ENCODE measurements at places on chromosomes 1 and 21.

DNA sequence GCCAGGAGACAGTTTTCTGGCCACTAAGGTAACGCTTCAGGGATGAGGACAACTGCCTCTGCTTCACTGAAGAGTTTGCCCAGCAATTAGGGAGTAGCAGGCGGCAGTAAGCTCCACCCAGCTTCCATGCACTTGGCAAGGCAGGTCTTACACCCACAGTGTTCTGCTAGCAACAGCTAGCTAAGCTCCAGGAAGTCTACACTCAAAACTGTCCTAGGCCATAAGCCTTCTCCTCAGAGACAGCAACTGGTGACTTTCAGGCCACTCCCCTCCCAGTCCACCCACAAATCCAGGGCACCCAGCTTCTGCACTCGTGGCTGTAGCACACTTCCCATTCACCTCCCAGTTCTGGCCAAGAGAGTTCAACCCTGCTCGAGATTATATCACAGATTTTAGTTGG, 47.3 kb downstream of the KMO start:
- no peak overlapping the region for H3K4me3 ChIP-seq
- H3K27me3 ChIP-seq: no peaks in the 10 kb centered on the region
- no peak for DNase-seq
- H3K4me1 ChIP-seq: peaks cover 28% of the 10 kb centered on the region

- no peaks in the 10 kb centered on the region for H3K4me1 ChIP-seq
- no peaks in the 10 kb centered on the region for H3K36me3 ChIP-seq
- H3K27me3 ChIP-seq: peaks cover 7% of the 10 kb centered on the region
- peak overlapping the region; percentile 31 for H3K27ac ChIP-seq
Observed at GRCh38 chr1:164748253-164748899, 189.4 kb downstream of the PBX1 start.

GRCh38 chr1:8356256-8357209, 38.6 kb downstream of the SLC45A1 start:
- DNase-seq: no peak
- H3K4me3 ChIP-seq: peak overlapping the region; percentile 15
- H3K4me1 ChIP-seq: peaks cover 4% of the 10 kb centered on the region

DNA sequence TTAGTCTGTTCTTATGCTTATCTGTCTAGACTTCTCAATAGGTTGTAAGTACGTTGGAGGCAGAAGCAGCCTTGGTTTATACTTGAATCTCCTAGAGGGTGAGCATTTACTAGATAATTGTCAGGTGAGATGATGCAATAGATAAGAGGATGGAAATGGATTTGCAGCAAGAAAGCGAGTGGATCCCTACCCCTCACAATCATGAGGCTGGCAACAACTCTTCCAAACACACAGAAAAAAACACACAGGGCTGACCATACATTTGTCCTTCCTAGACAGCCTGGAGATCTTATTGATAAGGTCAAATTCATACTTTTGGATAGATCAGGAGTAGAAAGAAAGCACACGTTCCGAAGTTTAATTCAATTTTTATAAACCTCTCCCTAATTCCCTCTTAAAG, 481.4 kb upstream of the CAMK1G start:
- no peaks in the 10 kb centered on the region for H3K36me3 ChIP-seq
- H3K27me3 ChIP-seq: peaks cover 4% of the 10 kb centered on the region
- DNase-seq: no peak
- H3K4me3 ChIP-seq: no peak overlapping the region
- H3K4me1 ChIP-seq: no peaks in the 10 kb centered on the region
- H3K27ac ChIP-seq: no peak overlapping the region

DNA sequence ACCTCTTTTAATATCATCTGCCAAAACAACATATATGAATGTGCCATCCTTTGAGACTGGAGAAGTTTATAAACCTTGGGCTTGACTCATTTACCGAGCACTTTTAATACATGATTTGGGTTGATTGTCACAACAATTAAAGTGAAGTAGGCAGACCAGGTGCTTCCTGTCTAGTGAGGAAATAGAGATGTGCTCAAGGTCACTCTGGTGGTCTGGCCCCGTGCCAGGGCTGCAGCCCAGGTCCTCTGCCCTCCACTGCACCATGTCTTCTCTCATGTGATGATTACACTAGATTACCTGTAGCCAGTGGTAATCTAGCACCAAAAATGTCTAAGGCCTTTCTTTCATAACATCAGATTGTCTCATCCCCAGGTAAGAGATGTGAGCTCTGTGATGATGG, 61.8 kb upstream of the LAMC2 start:
- H3K36me3 ChIP-seq: peaks cover 70% of the 10 kb centered on the region
- DNase-seq: no peak
- H3K27ac ChIP-seq: no peak overlapping the region
- no peak overlapping the region for H3K4me3 ChIP-seq

- no peak overlapping the region for H3K27ac ChIP-seq
- no peak for DNase-seq
- no peaks in the 10 kb centered on the region for H3K4me1 ChIP-seq
- no peak overlapping the region for H3K4me3 ChIP-seq
- no peaks in the 10 kb centered on the region for H3K36me3 ChIP-seq
Observed at GRCh38 chr1:52937433-52938182, 10.5 kb downstream of the SCP2 start.

DNA sequence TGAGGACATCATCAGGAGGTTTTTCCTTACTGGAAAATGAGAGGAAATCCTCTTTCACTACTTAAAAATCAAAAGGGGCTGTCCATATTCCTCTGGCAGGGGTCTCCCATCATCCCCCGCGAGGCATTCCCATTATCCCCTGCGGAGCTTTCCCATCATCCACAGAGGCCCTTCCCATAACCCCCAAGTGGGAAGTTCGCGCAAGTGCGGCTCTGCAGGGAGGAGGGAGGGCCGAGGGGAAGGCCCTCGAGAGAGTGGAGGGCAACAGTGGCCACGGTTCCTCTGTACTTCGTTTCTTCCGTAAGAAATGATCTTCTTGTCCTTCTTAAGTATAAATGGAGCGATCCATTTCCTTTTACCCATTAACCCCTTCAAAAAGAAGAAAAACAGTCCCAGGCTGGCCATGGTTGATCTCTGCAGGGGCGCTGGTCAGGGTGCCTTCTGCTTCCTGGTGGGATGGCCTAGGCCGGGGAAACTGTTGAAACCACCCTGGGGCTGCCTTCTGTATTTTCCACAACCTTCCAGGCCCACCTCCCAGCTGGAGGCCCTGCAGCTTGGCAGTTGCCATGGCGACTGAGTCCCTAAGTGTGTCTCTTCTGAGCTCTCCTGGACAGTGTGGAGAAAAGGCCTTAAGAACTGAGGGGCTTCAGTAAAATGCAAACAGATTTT, 3.6 kb upstream of the RSPH1 start:
- no peaks in the 10 kb centered on the region for H3K36me3 ChIP-seq
- no peak overlapping the region for H3K4me3 ChIP-seq
- DNase-seq: no peak
- H3K27ac ChIP-seq: no peak overlapping the region
- H3K27me3 ChIP-seq: no peaks in the 10 kb centered on the region

DNA sequence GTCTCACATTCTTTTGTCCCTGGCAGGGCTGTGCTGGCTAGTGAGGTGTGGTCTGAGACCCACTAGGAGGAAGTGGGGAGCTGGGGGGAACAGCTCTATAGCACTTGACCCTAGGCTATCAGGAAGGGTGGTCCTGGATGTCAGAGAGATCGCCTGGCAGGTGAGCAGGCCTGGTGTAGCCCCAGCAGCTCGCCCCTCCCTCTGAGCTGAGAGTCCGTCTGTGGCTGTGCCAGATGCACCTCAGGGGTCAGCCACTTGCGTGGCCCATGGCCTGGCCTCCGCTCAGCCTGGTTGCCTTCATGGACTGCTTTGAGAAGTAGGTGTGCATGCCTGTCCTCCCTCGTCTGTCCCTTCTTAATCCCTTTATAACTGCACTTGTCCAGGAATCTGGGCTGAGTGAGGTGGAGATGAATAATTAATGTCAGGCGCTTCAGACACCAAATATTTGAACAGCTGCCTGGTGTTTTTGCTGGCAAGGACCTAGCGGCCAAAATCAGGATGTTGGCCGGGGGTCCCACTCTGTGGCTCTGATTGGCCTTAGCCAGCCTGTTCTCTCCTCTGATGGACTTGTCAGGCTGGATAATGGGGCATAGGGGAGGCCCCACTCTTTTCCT, 30.5 kb downstream of the TMEM53 start:
- peaks cover 35% of the 10 kb centered on the region for H3K36me3 ChIP-seq
- peaks cover 4% of the 10 kb centered on the region for H3K4me1 ChIP-seq
- DNase-seq: no peak
- H3K4me3 ChIP-seq: no peak overlapping the region
- H3K27ac ChIP-seq: no peak overlapping the region
- H3K27me3 ChIP-seq: no peaks in the 10 kb centered on the region

DNA sequence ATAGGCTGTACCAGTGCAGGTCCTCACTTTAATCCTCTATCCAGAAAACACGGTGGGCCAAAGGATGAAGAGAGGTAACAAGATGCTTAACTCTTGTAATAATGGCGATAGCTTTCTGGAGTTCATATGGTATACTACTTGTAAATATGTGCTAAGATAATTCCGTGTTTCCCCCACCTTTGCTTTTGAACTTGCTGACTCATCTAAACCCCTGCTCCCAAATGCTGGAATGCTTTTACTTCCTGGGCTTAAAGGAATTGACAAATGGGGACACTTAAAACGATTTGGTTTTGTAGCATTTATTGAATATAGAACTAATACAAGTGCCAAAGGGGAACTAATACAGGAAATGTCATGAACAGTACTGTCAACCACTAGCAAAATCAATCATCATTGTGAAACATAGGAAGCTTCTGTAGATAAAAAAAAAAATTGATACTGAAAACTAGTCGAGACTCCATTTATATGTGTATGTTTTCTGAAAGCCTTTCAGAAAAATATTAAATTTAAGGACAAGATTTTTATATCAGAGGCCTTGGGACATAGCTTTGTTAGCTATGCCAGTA, 7.0 kb downstream of the SOD1 start:
- H3K27ac ChIP-seq: peak overlapping the region; percentile 47
- no peak for DNase-seq
- peaks cover 31% of the 10 kb centered on the region for H3K36me3 ChIP-seq

DNA sequence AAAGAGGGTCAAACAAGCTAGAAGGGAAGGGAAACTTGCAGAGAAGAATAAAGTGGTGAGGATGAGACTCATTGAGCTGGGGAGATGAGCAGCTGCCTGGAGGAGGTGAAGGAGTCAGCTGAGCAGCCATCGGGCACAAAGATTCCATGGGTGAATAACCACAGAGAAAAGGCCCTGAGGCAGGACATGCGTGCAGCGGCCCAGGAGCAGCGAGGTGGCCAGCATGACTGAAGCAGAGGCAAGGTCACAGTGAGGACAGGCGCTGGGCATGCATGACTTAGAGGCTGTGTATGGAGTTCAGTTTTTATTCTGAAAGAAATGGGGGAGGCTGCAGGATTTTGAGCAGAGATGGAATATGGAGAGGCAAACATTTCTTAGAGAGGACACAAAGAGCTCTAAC, 24.9 kb downstream of the OLFML2B start:
- H3K27me3 ChIP-seq: peaks cover 18% of the 10 kb centered on the region
- DNase-seq: no peak
- no peak overlapping the region for H3K4me3 ChIP-seq
- H3K4me1 ChIP-seq: no peaks in the 10 kb centered on the region
- no peak overlapping the region for H3K27ac ChIP-seq
- H3K36me3 ChIP-seq: no peaks in the 10 kb centered on the region

DNA sequence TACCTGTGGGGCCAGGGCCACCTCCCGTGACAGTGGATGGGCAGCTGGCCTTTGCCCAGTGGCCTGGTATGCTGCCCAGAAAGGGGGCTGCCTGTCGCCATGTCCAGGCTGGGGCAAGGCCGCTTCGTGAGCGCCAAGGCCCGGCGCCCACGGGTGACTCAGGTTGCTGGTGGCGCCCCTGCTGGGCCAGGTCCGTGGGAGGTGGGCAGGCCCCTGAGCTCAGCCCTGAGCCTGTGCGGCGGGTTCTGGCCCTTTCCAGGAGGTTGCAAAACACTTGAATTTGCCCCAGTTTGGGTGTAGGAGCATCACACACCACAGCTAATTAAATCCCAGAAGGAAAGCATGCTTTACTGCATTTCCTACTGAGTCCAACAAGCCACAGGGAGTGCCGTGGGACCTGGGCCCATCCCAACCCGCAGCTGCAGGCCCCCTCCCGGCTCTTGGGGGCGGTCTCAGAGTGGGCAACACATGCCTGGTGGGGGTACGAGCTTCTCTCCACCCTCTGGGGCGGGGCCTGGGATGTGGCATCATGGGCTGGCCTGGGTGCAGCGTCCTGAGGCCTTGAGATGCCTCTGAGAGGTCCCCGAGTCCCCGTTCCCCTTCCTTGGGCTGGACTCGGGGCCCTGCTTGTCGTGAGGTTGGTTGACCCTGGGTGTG, 159.8 kb downstream of the PEX14 start:
- DNase-seq: no peak
- no peaks in the 10 kb centered on the region for H3K4me1 ChIP-seq
- H3K27me3 ChIP-seq: peaks cover 4% of the 10 kb centered on the region

- H3K27me3 ChIP-seq: no peaks in the 10 kb centered on the region
- no peak for DNase-seq
- H3K4me3 ChIP-seq: peak overlapping the region; percentile 77
- H3K4me1 ChIP-seq: peaks cover 9% of the 10 kb centered on the region
- peaks cover 7% of the 10 kb centered on the region for H3K36me3 ChIP-seq
Observed at GRCh38 chr1:100443811-100444571, 91.7 kb downstream of the CDC14A start.

GRCh38 chr1:103461161-103462105, 64.1 kb upstream of the RNPC3 start:
- H3K27ac ChIP-seq: no peak overlapping the region
- H3K36me3 ChIP-seq: no peaks in the 10 kb centered on the region
- no peaks in the 10 kb centered on the region for H3K4me1 ChIP-seq
- no peak for DNase-seq
- H3K27me3 ChIP-seq: peaks cover 5% of the 10 kb centered on the region
- no peak overlapping the region for H3K4me3 ChIP-seq

- peaks cover 8% of the 10 kb centered on the region for H3K4me1 ChIP-seq
- DNase-seq: no peak
- H3K4me3 ChIP-seq: no peak overlapping the region
- H3K36me3 ChIP-seq: no peaks in the 10 kb centered on the region
- H3K27ac ChIP-seq: no peak overlapping the region
Observed at GRCh38 chr1:53415432-53415831, 43.8 kb upstream of the DMRTB1 start.

DNA sequence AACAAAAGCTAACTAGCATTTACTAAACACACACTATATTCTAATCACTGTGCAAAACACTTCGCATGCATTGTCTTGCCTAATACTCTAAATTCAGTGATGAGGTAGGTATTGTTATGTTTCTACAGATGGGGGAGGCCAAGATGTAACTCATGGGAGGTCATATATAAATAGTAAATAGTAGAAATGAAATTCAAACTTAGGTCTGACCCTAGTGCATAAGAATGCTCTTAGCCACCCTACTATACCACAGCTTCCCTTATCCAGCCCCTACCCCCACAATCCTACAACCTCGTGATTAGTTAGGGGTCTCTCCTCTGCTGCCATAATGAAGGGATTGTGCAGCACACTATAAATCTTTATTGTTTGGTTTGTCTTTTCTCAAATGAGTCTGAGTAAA, 3.3 kb downstream of the PFDN2 start:
- DNase-seq: no peak
- peaks cover 68% of the 10 kb centered on the region for H3K4me1 ChIP-seq
- no peaks in the 10 kb centered on the region for H3K27me3 ChIP-seq
- H3K36me3 ChIP-seq: peaks cover 14% of the 10 kb centered on the region
- H3K27ac ChIP-seq: no peak overlapping the region

- no peak for DNase-seq
- no peak overlapping the region for H3K4me3 ChIP-seq
- no peak overlapping the region for H3K27ac ChIP-seq
- H3K27me3 ChIP-seq: no peaks in the 10 kb centered on the region
Observed at GRCh38 chr1:94382201-94382600, 36.0 kb upstream of the ABCD3 start.

All from stimulated activated naive B cell treated with anti-CD40 and anti-IgM and Interleukin-4, amounts not matched to agents 10 μg/mL and 1 μg/mL and 100 μg/mL, for 72 hours (primary cell).